ENCODE measurements at places on chromosomes 16 and 17.

DNA sequence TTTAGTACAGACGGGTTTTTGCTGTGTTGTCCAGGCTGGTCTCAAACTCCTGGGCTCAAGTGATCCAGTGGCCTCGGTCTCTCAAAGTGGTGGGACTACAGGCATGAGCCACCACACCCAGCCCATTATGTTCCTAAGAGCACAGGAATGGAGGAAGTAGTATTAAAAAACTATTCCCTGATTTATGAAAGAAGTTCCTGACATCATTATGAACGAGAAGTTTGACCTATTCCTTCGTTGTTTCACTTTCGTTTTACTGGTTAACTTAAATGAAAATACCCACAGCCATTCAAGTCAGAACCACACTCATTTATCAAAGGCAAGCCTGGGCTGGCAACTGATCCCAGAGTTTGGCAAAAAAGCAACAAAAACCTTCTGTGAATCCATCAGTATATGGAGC, 13.5 kb upstream of the CBX4 start:
- no peak for DNase-seq

DNA sequence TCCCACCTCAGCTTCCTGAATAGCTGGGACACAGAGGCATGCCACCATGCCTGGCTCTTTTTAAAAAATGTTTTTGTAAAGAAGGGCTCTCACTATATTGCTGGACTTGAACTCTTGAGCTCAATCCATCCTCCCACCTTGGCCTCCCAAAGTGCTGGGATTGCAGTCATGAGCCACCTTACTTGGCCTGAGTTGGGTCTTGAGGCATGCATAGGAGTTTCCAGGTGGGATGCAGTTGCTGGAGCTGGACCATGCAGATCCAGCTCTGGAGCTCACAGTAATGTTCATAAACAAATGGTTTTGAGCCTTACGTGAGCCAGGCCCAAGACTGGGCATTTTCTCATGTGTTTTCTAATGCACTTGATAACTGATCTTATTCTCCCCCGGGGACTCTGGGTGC, 22.9 kb downstream of the RBFOX3 start:
- DNase-seq: no peak

DNA sequence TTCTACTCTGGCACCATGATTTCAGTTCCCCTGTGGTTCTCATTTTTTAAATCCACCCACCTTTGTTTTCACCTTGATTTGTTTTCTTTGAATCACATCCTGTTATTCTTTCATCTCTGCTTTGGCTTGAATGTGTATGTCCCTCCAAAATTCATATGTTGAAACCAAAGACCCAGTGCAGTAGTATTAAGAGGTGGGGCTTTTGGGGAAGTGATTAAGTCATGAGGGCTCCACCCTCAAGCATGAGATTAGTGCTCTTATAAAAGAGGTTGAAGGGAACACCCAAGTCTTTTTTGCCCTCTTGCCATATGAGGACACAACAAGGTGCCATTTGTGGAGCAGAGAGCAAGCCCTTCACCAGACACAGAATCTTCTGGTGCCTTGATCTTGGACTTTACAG, 382.3 kb downstream of the SLC39A11 start:
- DNase-seq: no peak

GRCh38 chr17:79931817-79932309, 92.6 kb upstream of the CBX4 start:
- DNase-seq: no peak

GRCh38 chr17:29116804-29117753, 63.1 kb downstream of the MYO18A start:
- DNase-seq: peak; percentile 64

- no peak for DNase-seq
These were observed 202.4 kb downstream of the AXIN2 start for GRCh38 chr17:65359016-65359415.

- DNase-seq: no peak
These were observed 3.0 kb downstream of the KRT32 start for GRCh38 chr17:41464173-41464572.

GRCh38 chr17:5181509-5182305, 10.0 kb downstream of the ZNF594 start:
- DNase-seq: no peak

- DNase-seq: no peak
These were observed 68.5 kb upstream of the ATP2A3 start for GRCh38 chr17:4032738-4033137.

DNA sequence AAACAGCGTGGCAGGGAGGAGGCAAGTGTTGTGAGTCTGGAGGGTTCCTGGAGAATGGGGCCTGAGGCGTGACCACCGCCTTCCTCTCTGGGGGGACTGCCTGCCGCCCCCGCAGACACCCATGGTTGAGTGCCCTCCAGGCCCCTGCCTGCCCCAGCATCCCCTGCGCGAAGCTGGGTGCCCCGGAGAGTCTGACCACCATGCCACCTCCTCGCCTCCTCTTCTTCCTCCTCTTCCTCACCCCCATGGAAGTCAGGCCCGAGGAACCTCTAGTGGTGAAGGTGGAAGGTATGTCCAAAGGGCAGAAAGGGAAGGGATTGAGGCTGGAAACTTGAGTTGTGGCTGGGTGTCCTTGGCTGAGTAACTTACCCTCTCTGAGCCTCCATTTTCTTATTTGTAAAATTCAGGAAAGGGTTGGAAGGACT, at the start of gene CD19:
Gene CD19 (plus strand): TSS at position 171 of the 425 bp plus-strand sequence. CDS start 30 bp downstream, at position 201.
- DNase-seq: no peak
